Right renal pelvis (tissue), 4 donors: ENCODE measurements at places on chromosomes 3 and 15. TPM values are rescaled to one million over a fixed set of nuclear protein-coding genes. Genes with fewer than 3 reads are reported as not detected.

The CRYBG3 gene
- 20.3 TPM for polyA plus RNA-seq

The ILDR1 gene
- polyA plus RNA-seq: 10.5 TPM

DNA sequence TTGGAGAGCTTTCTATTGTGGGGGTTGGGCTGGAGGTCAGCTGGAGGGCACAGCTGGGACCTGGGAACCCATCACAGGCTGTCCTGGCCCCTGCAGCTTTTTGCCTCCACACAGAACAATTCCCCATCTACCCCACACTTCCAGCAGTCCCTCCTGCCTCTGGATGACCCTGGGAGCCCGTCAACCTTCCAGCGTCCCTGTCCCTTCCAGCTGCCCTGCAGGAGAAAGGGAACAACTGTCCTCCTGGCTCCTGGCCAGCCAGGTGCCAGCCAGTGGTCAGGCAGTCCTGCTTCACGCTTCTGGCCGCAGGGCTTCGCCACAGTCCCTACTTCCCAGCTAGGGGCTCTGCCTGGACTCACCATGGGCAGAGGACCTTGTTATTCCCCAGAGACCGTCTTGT is 27.2 kb downstream of the LINGO1 start:
- DNase-seq: no peak

DNA sequence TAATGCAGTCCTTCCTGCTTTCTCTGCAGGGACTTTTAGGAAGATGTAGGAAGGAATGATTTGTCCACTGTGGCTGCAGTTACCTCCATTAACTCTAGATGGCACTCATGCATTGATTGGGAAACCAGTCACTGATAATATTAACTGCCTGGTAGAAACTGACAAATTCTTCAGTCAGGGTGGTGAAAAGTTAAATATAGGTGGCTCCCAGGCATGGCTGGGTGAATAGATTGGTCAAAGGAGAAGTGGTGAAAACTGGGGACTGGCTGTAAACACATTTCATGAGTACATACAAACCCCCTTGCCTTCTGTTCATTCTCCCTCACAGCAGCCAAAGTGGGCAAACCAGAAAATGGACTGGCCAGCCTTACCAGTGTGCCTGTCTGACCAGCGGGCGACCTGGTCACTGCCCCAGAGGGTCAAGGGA is 333.4 kb downstream of the THSD4 start:
- DNase-seq: peak; percentile 55

DNA sequence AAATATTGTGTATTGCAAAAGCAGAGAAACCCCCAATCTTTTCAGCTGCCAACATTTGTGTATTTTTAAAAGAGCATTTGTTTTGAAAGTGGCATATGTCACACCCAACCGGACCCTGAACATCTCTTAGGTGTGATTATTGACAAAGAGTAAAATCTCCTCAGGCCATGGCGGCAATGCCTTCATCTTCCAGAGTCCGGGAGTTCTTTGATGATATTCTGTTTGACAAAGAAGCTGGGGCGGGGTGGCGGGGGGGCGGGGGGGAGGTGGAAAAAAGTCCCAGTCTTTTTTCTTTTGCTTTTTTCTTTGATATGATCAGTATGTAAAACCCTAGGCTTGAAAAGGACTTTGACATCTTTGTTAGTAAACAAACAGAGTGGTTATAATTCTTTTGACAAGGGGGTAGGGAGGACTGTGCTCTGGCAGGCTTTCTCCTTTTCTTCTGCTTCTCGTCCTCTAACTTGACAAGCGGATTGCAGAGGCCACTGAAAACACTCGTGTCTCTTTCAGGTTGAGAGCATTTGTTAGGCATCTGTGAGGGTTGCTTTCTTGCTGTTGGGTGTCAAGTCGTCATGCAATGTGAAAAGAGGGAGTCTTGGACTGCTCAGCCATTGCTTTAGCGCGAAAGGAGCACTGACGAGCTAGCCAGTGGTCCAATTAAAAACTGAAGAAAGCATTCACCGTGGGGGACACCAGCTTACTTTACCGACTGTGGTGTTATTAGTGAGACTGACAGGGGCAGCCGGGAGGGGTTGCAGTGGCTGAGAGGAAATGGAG is 243.2 kb downstream of the NSUN3 start:
- no peak for DNase-seq
